Subcutaneous adipose tissue (tissue), 4 donors: ENCODE measurements at places on chromosomes 3 and 15. TPM values are rescaled to one million over a fixed set of nuclear protein-coding genes. Genes with fewer than 3 reads are reported as not detected.

Gene CSK
- 25.2 TPM for total RNA-seq

Gene WNT7A
- not detected for total RNA-seq

Gene ZBTB11
- 20.3 TPM for total RNA-seq

Gene MYL3
- 7.6 TPM for total RNA-seq

Gene SPINK8
- not detected for total RNA-seq

Gene PATL2
- 2.1 TPM for total RNA-seq

Gene CHRM5
- not detected for total RNA-seq

Gene ARPP21
- total RNA-seq, result not detected

Gene IP6K1
- total RNA-seq, result 33.0 TPM

Gene SLC12A1
- total RNA-seq, result not detected

Gene TGM5
- total RNA-seq, result 0.22 TPM

Gene TWF2
- 128 TPM for total RNA-seq

Gene PLA2G4E
- total RNA-seq, result not detected

Gene SLC49A4
- 23.0 TPM for total RNA-seq

Gene C3orf52
- 0.85 TPM for total RNA-seq

Gene EHD4
- total RNA-seq, result 24.8 TPM

Gene TMEM158
- total RNA-seq, result not detected

Gene C3orf85
- not detected for total RNA-seq

Gene ACTC1
- total RNA-seq, result not detected

Gene ACOX2
- total RNA-seq, result 27.9 TPM
